Mammary epithelial cell (primary cell): ENCODE measurements at places on chromosomes 7 and 10. TPM values are rescaled to one million over a fixed set of nuclear protein-coding genes. Genes with fewer than 3 reads are reported as not detected.

The FEZF1 gene
- total RNA-seq, result not detected in 2 replicates

The NOC3L gene
- total RNA-seq, result 32.2 and 33.7 TPM in 2 replicates

The JCAD gene
- total RNA-seq, result 0.21 TPM in 2 replicates

The RNLS gene
- total RNA-seq, result 3.3 and 6.3 TPM in 2 replicates

The DLG5 gene
- 40.8 TPM for total RNA-seq
